ENCODE measurements at places on chromosomes 3 and 15. TPM values are rescaled to one million over a fixed set of nuclear protein-coding genes. Genes with fewer than 3 reads are reported as not detected.

CCR3 gene
- total RNA-seq = not detected

DNA sequence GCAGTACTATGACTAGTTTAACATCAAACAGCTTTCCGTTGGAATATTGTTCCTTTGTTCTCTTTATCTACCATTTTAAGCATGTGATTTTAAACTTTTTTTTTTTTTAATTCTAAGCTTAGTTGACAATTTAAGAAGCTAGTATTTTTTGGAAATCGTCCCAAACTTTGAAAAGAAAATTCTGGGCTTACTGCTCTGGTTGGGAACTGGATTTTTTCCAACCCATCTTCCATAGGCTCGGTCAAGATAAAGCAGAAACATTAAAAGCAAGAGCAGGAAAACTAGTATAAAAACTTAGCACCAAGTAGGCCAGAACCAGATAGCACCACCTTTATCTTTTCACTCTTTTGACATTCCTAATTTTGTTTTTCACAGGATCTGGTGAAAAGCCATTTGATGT is 49.9 kb downstream of the TSC22D2 start:
- H3K27me3 ChIP-seq = no peaks in the 10 kb centered on the region
- H3K36me3 ChIP-seq = peaks cover 18% of the 10 kb centered on the region
- DNase-seq = no peak
- H3K4me3 ChIP-seq = no peak overlapping the region
- no peak overlapping the region for H3K27ac ChIP-seq

DNA sequence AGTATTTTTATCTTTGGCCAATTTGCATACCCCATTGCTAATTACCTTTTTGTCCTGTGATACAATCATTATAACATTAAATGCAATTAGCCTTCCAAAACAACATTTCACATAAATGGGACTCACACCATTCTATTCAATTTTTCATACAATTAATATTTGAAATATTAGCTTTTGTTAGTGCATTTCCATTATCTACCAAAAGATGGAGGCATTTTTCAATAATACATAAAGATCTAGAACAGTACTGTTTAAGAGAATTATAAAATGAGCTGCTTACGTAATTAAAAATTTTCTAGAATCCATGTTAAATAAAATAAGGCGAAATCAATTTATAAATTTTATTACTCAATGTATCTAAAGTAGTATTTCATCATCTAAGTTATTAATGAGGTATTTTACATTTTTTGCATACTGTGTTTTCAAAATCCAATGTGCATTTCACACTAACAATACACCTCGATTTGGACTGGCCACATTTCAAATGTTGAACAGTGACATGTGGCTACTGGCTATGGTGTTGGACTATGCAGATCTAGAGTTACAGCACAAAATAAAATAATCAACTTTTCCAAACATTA is 74.3 kb downstream of the TJP1 start:
- no peak overlapping the region for H3K27ac ChIP-seq
- no peak overlapping the region for H3K4me3 ChIP-seq
- H3K36me3 ChIP-seq = peaks cover 24% of the 10 kb centered on the region
- no peak for DNase-seq
- peaks cover 21% of the 10 kb centered on the region for H3K4me1 ChIP-seq

GRCh38 chr3:45641756-45642155 is 47.2 kb downstream of the LIMD1 start:
- no peak overlapping the region for H3K4me3 ChIP-seq
- peaks cover 79% of the 10 kb centered on the region for H3K4me1 ChIP-seq
- no peaks in the 10 kb centered on the region for H3K27me3 ChIP-seq
- H3K36me3 ChIP-seq = peaks cover 13% of the 10 kb centered on the region
- no peak overlapping the region for H3K27ac ChIP-seq

GRCh38 chr3:76198086-76198485 is 412.7 kb upstream of the ZNF717 start:
- no peaks in the 10 kb centered on the region for H3K4me1 ChIP-seq
- no peak overlapping the region for H3K27ac ChIP-seq
- no peaks in the 10 kb centered on the region for H3K27me3 ChIP-seq
- DNase-seq = no peak
- no peaks in the 10 kb centered on the region for H3K36me3 ChIP-seq

DNA sequence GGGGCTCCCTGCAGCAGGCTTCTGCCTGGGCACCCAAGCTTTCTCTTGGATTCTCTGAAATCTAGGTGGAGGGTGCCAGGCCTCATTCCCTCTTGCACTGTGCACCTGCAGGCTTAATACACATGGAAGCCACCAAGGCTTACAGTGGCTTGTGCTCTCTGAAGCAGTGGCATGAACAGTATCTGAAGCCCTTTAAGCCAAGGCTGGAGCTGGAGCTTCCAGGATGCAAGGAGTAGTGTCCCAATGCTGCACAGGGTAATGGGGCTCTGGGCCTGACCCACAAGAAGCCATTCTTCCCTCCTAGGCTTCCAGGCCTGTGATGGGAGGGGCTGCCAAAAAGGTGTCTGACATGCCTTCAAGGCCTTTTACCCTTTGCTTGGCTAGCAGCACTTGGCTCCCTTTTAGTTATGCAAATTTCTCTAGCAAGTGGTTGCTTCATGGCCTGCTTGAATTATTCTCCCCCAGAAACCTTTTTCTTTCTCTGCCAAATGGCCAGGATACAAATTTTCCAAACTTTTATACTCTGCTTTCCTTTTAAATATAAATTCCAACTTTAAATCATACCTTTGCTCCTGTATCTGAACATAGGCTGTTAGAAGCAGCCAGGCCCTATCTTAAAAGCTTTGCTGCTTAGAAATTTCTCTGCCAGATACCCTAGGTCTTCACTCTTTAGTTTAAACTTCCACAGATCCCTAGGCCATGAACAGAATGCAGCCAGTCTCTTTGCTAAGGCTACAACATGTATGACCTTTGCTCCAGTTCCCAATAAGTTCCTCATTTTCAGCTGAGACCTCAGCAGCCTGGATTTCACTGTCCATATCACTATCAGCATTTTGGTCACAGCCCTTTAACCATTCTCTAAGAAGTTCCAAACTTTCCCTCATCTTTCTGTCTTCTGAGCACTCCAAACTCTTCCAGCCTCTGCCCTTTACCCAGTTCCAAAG is 201.1 kb upstream of the LRRFIP2 start:
- no peak overlapping the region for H3K4me3 ChIP-seq
- H3K36me3 ChIP-seq = peaks cover 57% of the 10 kb centered on the region
- H3K4me1 ChIP-seq = peaks cover 19% of the 10 kb centered on the region
- H3K27me3 ChIP-seq = no peaks in the 10 kb centered on the region

DNA sequence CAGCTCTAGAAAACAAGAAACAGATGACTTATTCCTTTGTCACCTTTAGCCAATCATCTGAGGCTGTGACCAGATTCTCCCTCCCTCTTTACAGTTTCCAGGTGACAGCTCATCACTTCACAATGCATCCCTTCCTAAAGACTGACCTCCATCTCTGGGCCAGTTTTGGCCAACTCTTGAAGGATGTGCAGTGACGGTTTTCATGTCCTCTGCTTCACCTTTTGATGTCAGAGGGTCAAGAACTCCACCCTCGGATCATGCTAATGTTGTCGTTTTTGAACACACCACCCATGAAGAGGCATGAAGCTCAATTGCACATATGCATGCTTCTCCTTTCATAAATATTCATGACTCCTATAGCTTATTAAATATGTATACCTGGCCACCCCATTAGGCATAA is 161.2 kb upstream of the SYNPR start:
- H3K4me1 ChIP-seq = peaks cover 9% of the 10 kb centered on the region
- no peaks in the 10 kb centered on the region for H3K27me3 ChIP-seq
- H3K4me3 ChIP-seq = no peak overlapping the region
- no peak overlapping the region for H3K27ac ChIP-seq
- no peak for DNase-seq

- no peaks in the 10 kb centered on the region for H3K27me3 ChIP-seq
- no peak overlapping the region for H3K4me3 ChIP-seq
- DNase-seq = no peak
- peaks cover 5% of the 10 kb centered on the region for H3K4me1 ChIP-seq
- H3K36me3 ChIP-seq = no peaks in the 10 kb centered on the region
These were observed 43.1 kb upstream of the SLC25A36 start for GRCh38 chr3:140898340-140899180.

DNA sequence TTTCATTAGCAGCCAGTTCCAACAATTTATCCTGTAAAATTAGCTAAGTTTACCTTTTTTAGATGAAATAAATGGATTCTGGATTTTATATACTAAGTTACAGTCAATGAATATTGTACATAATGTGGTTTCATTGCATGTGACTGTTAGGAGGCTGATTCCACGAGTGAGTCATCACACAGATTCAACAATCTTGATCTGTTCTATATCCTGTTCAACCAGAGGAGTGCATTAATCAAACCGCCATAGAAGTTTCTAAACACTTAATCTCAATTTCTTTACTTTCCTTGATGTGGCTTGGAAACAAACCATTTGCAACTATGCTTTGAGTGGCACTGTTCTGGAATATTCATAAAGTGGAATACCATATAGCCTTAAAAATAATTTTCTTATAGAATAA is 15.3 kb downstream of the DNAJC13 start:
- H3K27me3 ChIP-seq = no peaks in the 10 kb centered on the region
- H3K27ac ChIP-seq = no peak overlapping the region
- peaks cover 28% of the 10 kb centered on the region for H3K4me1 ChIP-seq
- peaks cover 9% of the 10 kb centered on the region for H3K36me3 ChIP-seq

DNA sequence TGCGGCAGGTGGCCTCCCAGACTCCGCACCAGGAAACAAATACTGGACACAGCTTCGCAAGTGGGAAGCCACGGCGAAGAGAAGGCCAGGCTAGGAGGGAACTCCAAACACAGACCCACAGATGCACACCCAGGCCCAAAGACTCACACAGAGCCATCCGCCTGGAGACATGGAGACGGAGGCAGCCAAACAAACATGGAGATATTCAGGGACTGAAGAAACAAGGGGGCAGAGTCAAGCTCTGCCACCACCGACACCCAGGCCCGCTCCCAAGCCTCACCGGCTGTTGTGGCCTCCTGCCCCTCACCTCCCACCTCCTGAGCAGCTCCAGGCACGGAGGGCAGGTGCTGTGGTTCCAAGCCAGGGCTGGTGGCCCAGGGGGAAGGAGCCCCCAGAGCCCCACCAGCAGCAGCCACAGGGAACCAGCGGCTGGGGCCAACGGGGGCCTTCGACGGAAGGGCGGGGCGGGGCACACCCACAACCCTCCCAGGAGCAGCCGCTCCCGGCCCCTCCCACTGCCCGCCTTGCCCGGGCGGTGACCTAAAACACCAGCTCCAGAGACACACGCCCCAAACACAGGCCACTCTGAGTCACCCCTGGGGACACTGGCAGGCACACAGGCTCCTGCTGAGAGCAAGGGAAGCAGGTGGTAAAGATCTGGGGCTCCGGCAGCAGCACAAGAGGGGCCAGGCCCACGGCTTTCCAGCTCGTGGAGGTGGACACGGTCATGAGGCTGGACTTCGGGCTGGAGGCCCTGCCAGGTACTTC is 31.9 kb downstream of the TNK2 start:
- no peaks in the 10 kb centered on the region for H3K27me3 ChIP-seq
- no peaks in the 10 kb centered on the region for H3K4me1 ChIP-seq
- H3K27ac ChIP-seq = no peak overlapping the region
- DNase-seq = no peak
- H3K36me3 ChIP-seq = peaks cover 44% of the 10 kb centered on the region

- no peaks in the 10 kb centered on the region for H3K4me1 ChIP-seq
- peaks cover 4% of the 10 kb centered on the region for H3K36me3 ChIP-seq
- H3K27me3 ChIP-seq = no peaks in the 10 kb centered on the region
- no peak overlapping the region for H3K4me3 ChIP-seq
- no peak overlapping the region for H3K27ac ChIP-seq
These were observed 16.5 kb downstream of the IMPG2 start for GRCh38 chr3:101303836-101304235.

Data from left ventricle myocardium inferior (tissue), 1 donor.